ENCODE measurements at places on chromosomes 4 and X.

DNA sequence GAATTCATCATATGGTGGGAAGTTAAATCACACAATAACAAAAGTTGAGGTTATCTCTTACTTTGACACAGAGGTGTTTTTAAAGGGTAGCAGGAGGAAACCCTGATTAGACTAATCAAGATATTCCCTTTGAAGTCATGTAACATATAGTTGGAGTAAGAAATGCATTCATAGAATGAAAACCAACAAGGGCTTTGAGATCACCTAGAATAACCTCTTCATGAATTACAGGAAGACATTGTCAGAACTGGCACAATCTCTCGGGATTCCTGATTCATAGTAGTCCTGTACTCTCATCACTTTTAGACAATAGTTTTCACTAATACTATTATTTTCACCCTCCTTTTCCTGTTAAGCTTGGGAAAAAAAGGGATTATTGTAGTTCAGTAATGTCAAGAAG, 170.2 kb downstream of the PPP3CA start:
- DNase-seq, result no peak

DNA sequence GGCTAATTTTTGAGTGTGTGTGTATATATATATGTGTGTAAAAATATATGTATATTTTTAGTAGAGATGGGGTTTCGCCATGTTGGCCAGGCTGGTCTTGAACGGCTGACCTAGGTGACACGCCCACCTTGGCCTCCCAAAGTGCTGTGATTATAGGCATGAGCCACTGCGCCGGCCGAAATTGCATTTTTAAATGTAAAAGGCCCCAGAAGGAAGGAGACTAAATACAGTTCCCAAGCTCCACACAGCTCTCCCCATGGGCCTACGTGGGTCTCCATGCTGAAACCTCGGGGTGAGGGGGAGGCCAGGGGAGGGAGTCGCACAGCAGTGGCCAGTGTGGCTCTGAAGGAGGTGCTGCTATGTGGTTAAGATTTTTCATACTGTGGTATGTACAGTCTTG, 12.8 kb upstream of the CDKN2AIP start:
- no peak for DNase-seq

DNA sequence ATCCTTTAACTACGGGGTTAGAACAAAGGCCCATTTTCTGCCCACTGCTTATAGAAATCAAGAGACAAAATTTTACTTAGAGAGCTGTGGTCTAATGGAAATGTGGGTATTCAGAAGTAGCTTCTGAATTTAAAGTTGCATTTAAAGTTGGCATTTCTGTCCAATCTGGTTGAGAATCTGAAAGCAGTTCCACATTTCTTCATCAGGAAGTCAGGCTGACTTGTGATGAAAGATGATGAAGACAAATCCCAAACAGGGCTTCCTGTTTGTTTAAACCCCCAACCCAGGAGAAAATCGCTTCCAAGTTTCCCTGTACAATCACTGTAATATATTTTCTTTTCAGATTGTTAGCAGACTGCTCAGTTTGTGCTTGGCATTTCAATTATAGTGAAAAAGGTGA, 345.3 kb downstream of the SPRY1 start:
- DNase-seq, result no peak

- no peak for DNase-seq
Observed at GRCh38 chrX:23504895-23505294, 162.4 kb upstream of the PRDX4 start.

GRCh38 chr4:77022560-77023179, 53.1 kb downstream of the CCNI start:
- no peak for DNase-seq

DNA sequence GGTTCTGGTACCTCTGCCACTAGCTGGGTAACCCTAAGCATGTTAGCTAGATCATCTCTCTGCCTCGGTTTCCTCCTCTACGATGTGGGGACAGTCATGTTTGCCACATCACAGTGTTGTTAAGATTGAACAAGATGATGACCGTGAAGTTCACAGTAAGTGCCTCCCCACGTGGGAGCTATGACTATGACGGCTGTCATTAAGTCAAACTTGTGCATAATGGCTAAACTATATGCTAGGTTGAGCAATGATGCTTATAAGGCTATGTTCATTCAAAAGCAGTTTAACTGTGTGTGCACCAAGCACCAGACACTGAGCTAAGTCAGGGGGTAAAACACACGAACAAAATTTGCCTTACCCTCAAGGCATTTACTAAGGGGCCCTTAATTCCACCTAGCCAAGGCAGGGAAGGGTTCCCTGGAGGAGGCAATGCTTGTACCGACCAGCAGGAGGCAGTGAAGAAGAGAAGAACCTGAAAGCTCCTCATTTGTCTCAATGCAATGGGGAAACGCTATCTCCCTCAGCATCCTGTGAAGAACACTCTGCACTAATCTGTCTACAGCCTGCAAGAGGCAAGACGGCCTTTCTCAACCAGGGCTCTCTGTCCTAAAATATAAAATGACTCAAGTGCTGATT, 52.9 kb downstream of the MAP7D2 start:
- DNase-seq, result no peak

GRCh38 chr4:11424000-11424399, 4.7 kb downstream of the HS3ST1 start:
- DNase-seq, result no peak

DNA sequence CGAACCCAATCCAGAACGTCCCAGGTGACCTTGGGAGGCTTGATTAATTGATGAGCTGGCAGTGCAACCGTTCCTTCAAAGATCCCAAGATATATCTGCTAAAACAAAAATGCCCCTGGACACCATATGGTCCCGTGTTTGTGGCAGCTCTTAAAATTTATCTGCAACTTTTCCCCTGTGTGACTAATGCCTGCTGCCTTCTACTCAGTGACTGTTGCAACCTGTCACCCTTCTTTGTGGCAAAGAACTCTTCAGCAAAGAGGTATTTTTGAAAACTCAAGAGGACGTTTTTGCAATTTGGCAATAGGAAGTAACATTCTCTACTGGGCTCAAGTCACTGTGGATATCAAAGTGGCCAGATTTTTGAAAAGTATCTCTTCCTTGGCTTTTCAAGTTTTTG, 75.8 kb upstream of the SOD3 start:
- no peak for DNase-seq

- DNase-seq, result no peak
Observed at GRCh38 chr4:33931026-33931425, 2313.3 kb downstream of the ARAP2 start.

DNA sequence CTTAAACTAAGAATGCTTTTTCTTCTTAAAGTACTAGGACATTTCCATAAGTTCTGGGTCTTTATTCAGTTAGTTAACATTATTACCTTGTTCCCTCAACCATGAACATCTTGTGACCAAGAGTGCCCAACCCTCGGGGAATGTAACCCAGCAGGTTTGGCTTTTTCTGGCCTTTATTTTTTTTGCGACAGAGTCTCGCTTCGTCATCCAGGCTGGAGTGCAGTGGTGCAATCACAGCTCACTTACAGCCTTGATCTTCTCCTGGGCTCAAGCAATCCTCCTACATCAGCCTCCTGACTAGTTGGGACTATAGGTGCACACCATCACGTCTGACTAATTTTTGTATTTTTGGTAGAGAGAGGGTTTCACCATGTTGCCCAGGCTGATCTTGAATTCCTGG, 65.1 kb downstream of the USP11 start:
- no peak for DNase-seq
